ENCODE measurements at places on chromosomes 11 and 22.

GRCh38 chr11:69438286-69438920, 43.1 kb upstream of the LINC01488 start:
- no peaks in the 10 kb centered on the region for H3K27me3 ChIP-seq
- peak; percentile 25 for DNase-seq
- H3K4me1 ChIP-seq: peaks cover 67% of the 10 kb centered on the region
- no peaks in the 10 kb centered on the region for H3K36me3 ChIP-seq
- H3K27ac ChIP-seq: no peak overlapping the region

DNA sequence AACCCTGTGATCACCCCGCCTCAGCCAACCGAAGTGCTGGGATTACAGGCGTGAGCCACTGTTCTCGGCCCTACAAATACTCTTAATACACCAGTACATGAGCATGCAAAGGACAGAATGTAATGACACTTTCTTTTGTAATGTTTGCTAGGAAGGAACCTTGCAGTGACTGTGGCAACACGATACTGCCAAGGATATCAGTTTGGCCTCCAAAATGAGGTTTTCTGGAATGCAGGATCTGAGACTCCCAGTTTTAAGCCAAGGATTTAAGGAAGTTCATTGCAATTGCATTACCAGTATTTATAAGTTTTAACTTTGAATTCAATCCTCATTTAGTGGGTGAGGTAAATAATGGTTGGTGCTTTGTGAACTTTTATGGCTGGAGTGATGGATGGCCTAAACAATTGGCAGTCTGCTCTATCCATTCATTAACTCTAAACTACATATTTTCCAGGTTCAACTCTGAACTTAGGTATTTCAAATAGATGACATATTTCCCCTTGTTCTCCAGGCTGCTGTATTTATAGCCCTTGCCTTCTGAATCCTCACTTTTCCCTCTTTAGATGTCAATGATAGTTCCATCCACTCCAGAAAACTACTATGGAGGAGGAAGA, 330.3 kb downstream of the C11orf87 start:
- H3K27ac ChIP-seq: no peak overlapping the region
- H3K36me3 ChIP-seq: no peaks in the 10 kb centered on the region
- DNase-seq: no peak
- H3K27me3 ChIP-seq: no peaks in the 10 kb centered on the region

DNA sequence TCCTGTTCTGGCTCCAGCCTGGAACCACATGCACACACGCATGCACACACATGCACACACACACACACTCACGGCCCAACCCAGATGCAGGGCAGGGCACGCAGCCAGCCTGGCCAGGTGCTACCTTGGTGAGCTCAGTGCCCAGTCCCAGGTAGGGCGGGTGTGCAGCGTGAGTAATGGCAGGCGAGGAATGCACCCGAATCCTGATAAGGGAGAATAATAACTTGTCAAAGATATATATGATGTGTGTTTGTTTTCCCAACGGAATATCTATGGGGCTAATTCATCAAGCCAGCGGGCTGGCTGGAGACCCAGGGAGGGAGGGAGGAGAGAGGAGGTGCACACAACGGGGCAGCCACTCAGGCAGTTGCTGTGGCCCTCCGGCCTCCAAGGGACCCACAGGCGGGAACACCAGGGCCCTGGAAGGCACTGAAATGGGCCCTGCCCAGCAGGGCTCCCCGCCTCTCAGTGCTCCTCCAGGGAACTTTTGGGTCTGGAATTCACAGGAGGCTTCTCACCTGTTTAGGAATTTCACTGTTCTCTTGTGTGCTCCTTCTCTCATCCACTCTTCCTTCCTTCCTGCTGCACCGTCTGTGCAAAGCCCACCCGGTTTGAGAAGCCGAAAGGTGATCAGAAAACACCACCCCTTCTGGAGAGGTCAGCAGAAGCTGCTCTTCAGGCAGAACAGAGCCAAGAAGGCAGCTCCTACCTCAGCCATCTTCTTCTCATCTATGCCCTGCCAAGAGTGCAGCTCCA, 79.0 kb downstream of the BUD13 start:
- H3K27me3 ChIP-seq: no peaks in the 10 kb centered on the region
- H3K4me3 ChIP-seq: no peak overlapping the region
- DNase-seq: no peak
- H3K4me1 ChIP-seq: peaks cover 3% of the 10 kb centered on the region
- no peak overlapping the region for H3K27ac ChIP-seq
- H3K36me3 ChIP-seq: no peaks in the 10 kb centered on the region

GRCh38 chr11:65058419-65059054, at the start of gene NAALADL1:
TSS of gene NAALADL1 (minus strand) at chr11:65058553. CDS start at chr11:65058521, 32 bp downstream.
- no peak for DNase-seq
- H3K4me1 ChIP-seq: no peaks in the 10 kb centered on the region
- no peak within 1 kb of the TSS for H3K4me3 ChIP-seq
- H3K36me3 ChIP-seq: no peaks in the 10 kb centered on the region
- no peak within 1 kb of the TSS for H3K27ac ChIP-seq

- H3K27ac ChIP-seq: no peak overlapping the region
- H3K36me3 ChIP-seq: no peaks in the 10 kb centered on the region
- DNase-seq: no peak
- H3K4me1 ChIP-seq: no peaks in the 10 kb centered on the region
- no peak overlapping the region for H3K4me3 ChIP-seq
- H3K27me3 ChIP-seq: peaks cover 19% of the 10 kb centered on the region
These were observed 7.9 kb downstream of the ABTB2 start for GRCh38 chr11:34349882-34350281.

DNA sequence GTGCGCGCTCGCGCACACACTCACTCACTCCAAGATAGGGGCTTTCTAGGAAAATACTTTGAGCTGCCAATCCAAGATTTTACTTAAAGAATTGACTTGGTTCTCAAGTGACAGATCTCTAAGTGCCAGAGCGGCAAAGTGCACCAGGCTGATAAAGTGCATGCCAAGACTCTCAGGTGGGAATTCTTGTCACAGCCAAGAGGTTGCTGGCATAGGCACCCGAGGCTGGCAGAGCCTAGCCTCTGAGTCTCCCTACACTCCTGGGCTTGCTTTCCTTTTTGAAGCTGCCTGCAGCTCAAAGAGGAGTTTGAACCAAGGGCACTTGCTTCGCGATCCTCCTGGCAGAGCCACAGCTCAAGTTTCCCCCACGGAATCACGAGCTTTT, 2.5 kb upstream of the ADM start:
- H3K4me1 ChIP-seq: peaks cover 25% of the 10 kb centered on the region
- DNase-seq: peak; percentile 28
- peak overlapping the region; percentile 52 for H3K4me3 ChIP-seq

DNA sequence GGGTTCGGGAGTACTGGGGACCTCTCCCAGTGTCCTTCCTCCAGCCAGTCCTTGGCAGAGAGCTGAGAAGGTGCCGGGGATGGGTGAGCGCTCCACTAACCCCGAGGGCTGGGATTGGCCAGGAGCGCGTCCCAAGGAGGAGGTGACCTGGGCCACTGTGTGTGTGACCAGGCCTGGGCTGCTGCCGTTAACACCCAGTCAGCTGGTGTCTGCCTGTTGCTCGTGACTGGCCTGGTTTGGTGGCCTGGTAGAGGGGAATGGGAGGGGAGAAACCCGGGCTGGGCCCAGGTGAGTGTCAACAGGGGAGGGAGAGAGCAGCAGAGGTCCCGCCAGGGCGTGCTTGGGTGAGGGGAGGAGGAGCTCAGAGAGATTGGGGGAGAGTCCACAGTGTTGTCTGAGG, 29.9 kb upstream of the GRAMD4 start:
- DNase-seq: peak; percentile 3
- H3K36me3 ChIP-seq: no peaks in the 10 kb centered on the region
- no peak overlapping the region for H3K27ac ChIP-seq
- no peak overlapping the region for H3K4me3 ChIP-seq

GRCh38 chr11:115290479-115290878, 213.7 kb downstream of the CADM1 start:
- no peaks in the 10 kb centered on the region for H3K36me3 ChIP-seq
- peaks cover 22% of the 10 kb centered on the region for H3K4me1 ChIP-seq
- no peak for DNase-seq
- H3K4me3 ChIP-seq: no peak overlapping the region
- H3K27ac ChIP-seq: no peak overlapping the region

DNA sequence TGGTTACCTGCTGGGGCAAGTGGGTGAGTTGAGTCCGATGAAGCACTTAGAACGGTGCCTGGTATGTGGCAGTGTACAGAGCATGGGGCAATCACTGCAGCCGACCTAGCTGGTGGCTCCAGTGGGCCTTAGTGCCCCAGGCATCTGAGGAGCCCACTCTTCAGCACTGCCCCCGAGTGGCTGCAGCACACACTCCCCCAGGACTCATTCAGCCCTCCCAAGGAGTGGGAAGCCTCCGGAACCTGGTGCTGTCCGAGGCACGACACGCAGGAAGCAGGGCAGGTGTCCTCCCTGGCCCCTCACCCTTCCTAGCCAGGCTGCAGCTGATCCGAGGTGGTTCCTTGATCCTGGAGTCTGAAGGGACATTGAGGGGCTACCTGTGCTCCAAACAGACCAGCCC, 42.4 kb upstream of the PRODH start:
- H3K36me3 ChIP-seq: no peaks in the 10 kb centered on the region
- no peak overlapping the region for H3K27ac ChIP-seq
- H3K4me3 ChIP-seq: no peak overlapping the region

DNA sequence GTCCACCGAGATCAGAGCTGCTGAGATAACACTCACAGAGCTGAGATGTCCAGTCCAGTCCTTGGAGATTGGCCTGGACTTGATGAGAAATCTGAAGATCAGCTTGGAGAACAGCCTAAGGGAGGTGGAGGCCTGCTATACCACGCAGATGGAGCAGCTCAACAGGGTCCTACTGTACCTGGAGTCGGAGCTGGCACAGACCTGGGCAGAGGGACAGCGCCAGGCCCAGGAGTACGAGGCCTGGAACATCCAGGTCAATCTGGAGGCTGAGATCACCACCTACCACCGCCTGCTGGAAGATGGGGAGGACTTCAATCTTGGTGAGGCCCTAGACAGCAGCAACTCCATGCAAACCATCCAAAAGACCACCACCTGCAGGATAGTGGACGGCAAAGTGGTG, 33.1 kb downstream of the CLTCL1 start:
- no peak overlapping the region for H3K4me3 ChIP-seq
- no peaks in the 10 kb centered on the region for H3K36me3 ChIP-seq
- no peak for DNase-seq
- no peaks in the 10 kb centered on the region for H3K4me1 ChIP-seq
- H3K27me3 ChIP-seq: no peaks in the 10 kb centered on the region

- peaks cover 8% of the 10 kb centered on the region for H3K4me1 ChIP-seq
- no peaks in the 10 kb centered on the region for H3K36me3 ChIP-seq
- DNase-seq: peak; percentile 40
- peak overlapping the region; percentile 21 for H3K4me3 ChIP-seq
These were observed 42.4 kb upstream of the API5 start for GRCh38 chr11:43269254-43269918.

GRCh38 chr22:24207264-24208011, 26.2 kb downstream of the SUSD2 start:
- H3K36me3 ChIP-seq: no peaks in the 10 kb centered on the region
- H3K4me3 ChIP-seq: no peak overlapping the region
- no peak overlapping the region for H3K27ac ChIP-seq
- H3K27me3 ChIP-seq: no peaks in the 10 kb centered on the region
- no peaks in the 10 kb centered on the region for H3K4me1 ChIP-seq
- DNase-seq: no peak

- no peaks in the 10 kb centered on the region for H3K27me3 ChIP-seq
- no peaks in the 10 kb centered on the region for H3K36me3 ChIP-seq
- peak; percentile 76 for DNase-seq
- peaks cover 18% of the 10 kb centered on the region for H3K4me1 ChIP-seq
These were observed 43.6 kb upstream of the OR4B1 start for GRCh38 chr11:48172818-48173609.

GRCh38 chr22:35617137-35617755, at the start of gene MB:
TSS of gene MB (minus strand) at chr22:35617329. CDS start at chr22:35617257, 72 bp downstream.
- DNase-seq: no peak
- H3K4me3 ChIP-seq: no peak within 1 kb of the TSS
- no peaks in the 10 kb centered on the region for H3K36me3 ChIP-seq
- H3K27ac ChIP-seq: no peak within 1 kb of the TSS
- no peaks in the 10 kb centered on the region for H3K27me3 ChIP-seq
- H3K4me1 ChIP-seq: peaks cover 20% of the 10 kb centered on the region

DNA sequence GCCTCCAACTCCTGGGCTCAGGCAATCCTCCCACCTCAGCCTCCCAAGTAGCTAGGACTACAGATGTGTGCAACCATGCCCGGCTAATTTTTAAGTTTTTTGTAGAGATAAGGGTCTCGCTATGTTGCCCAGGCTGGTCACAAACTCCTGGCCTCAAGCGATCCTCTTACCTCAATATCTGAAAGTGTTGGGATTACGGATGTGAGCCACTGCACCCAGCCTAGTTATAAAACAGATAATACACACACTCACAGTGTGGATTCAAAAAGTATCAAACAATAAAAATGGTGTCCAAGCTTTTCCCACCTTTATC, 377 bp upstream of the CCDC188 start:
- no peak for DNase-seq
- no peaks in the 10 kb centered on the region for H3K27me3 ChIP-seq
- no peaks in the 10 kb centered on the region for H3K36me3 ChIP-seq
- H3K4me3 ChIP-seq: no peak overlapping the region

GRCh38 chr11:3120071-3120792, 44.9 kb downstream of the OSBPL5 start:
- no peaks in the 10 kb centered on the region for H3K4me1 ChIP-seq
- no peak overlapping the region for H3K4me3 ChIP-seq
- H3K27me3 ChIP-seq: no peaks in the 10 kb centered on the region
- no peak for DNase-seq
- H3K27ac ChIP-seq: no peak overlapping the region

GRCh38 chr11:64276653-64277431, 7.6 kb downstream of the BAD start:
- DNase-seq: no peak
- no peak overlapping the region for H3K4me3 ChIP-seq
- no peaks in the 10 kb centered on the region for H3K27me3 ChIP-seq
- no peak overlapping the region for H3K27ac ChIP-seq
- no peaks in the 10 kb centered on the region for H3K36me3 ChIP-seq
- peaks cover 4% of the 10 kb centered on the region for H3K4me1 ChIP-seq

DNA sequence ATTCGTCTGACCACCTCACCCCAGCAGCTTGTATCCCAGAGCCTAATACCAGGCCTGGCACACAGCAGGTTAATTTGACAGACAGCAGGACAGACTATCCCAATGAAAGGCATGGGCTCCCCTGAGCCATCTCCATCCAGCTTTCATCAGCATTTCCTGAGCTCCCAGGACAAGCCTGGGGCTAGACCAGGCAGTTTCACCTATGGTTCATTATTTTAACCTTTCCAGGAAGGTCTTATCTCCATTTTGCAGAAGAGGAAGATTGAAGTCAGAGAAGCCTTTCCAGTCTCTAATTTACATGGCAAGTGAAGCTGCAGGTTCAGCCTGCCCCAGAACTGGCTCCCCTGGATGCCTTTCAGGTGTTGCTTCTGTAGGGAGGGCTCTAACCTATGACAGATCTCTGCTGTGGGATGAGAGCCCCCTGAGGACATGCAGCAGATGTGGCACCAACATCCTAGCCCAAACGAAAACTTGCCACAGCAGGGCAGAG, 17.0 kb downstream of the ARRB1 start:
- H3K4me3 ChIP-seq: no peak overlapping the region
- peaks cover 18% of the 10 kb centered on the region for H3K4me1 ChIP-seq
- no peaks in the 10 kb centered on the region for H3K27me3 ChIP-seq
- no peaks in the 10 kb centered on the region for H3K36me3 ChIP-seq
- no peak overlapping the region for H3K27ac ChIP-seq
